ENCODE measurements at places on chromosomes 1 and 21.

DNA sequence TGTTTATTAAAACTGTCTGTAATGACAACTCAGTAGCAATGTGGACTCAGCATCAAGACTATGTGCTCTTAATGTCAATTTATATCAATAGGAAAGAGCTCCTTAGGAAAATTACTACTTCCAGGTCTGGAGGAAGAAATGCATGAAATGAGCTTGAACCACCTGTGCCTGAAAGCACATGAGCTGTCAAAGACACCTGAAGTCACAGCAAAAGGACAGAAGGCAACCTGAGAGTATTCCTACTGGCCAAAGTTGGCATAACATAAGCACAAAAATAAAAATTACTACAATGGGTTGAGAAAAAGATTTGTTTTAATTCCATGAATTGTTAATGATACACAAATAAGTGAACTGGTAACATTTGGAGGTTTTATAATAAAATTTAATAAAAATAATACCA lies 13.4 kb upstream of the KRTAP7-1 start:
- no peak for DNase-seq

GRCh38 chr1:225428068-225428880 lies 436 bp upstream of the LBR start:
- DNase-seq: peak; percentile 98

- peak; percentile 86 for DNase-seq
These were observed 17.6 kb upstream of the ALX3 start for GRCh38 chr1:110087812-110088738.

- no peak for DNase-seq
These were observed 189.3 kb downstream of the SLC35F3 start for GRCh38 chr1:234093741-234094140.

DNA sequence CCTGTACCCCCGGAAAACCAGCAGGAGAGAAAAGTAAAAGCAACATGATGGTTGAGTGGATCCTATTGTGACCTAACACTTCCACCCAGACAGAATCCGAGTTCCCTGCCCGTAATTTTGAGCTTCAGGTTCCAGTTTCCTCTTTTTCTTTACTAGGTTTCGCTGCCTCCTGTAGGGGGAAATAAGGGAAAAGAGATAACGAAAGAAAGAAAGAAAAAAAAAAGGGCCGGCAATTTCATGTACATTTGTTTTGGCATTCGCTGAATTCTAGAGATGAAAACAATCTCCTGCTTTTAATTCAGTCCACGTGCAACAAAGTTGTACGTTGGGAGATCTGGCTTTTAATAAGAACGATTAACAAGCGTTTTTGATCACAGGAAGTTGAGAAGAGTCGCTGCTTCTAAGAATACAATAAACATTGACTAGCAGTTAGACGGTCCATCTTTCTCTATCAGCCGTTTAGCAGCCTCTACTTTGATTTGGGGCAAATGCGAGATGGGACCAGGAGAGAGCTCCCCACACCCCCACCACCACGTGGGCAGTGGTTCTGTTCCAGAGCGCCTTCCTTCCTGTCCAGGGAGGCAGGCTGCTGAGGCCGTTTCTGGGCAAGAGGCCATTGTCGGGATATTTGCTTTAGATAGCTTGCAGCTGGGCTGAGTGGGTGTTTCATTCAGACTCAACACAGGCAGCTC lies 155.9 kb upstream of the RUNX1 start:
- DNase-seq: peak; percentile 17

DNA sequence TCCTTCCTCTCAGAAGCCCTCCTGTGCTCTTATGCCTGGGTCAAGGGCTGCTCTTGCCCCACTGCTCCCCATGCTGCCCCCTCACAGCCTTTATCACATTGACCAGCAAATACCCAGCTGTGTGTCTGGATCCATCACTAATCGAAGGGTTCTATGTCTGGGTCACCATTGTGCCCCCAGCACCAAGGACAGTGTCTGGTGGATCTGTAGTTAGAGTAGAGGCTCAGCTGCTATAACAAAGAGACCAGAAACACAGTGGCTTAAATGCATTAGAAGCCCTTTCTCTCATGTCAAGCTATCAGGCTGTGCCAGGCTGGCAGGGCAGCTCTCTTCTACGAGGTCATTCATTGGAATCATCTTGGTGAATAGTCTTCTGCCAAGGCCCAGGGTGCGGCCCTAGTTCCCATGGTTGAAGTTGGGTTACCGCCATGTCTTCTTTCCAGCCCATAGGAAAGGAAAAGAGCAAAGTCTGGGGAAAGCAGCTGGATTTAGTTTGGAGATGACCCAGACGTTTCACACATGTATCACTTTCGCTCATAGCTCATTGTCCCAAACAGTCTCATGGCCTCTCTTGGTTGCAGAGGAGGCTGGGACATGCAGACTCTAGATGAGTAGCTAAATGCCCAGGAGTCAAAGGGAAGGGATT lies 32.2 kb downstream of the STUM start:
- no peak for DNase-seq

GRCh38 chr1:151831605-151832004 lies at the start of gene RORC:
Gene RORC, minus strand, starts transcription at chr1:151831802. Its CDS starts 38 bp downstream, at chr1:151831764.
- DNase-seq: no peak

GRCh38 chr1:81799939-81800694 lies 617 bp upstream of the ADGRL2 start:
- peak; percentile 58 for DNase-seq

GRCh38 chr1:237396426-237396825 lies 354.4 kb downstream of the RYR2 start:
- no peak for DNase-seq

DNA sequence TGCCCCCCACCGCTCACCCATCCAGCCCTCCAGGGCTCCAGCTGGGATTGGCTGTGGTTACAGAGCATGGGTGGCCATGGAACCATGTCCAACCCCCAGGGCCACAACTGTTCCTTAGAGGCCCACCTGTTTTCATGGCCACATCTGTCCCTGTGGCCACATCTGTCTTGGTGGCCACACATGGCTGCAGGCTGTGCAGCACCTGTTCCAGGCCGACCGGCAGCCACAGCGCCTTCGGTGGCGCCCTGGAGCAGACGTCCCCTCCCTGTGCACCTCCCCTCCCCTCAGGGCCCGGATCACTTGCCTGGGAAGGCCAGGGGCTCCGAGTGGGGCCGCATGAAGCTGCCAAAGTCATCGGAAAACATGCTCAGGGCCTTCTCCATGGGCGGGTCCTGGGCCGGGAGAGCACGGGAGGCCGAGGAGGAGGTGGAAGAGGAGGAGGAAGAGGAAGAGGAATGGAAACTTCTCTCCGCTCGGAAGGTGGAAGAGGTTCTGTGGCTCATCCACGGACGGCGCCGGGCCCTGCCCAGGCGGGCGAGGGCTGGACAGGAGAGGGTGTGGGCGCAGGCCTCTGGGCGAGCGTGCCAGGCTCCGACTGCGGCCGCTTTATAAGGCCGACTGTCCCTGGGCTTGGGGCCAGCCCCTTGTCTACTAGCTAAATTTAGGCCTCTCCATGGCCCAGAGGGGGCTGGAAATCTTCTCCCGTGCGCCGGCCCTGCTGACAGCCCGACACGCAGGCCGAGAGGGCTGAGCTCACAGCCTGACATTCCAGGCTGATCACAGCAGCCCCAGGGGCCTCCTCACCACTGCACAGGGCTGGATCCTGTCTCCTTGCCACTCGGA lies at the start of gene HSPB7:
Gene HSPB7 (minus strand): TSS at position 583 of the 843 bp plus-strand sequence. CDS start 80 bp downstream, at position 503.
- DNase-seq: no peak

DNA sequence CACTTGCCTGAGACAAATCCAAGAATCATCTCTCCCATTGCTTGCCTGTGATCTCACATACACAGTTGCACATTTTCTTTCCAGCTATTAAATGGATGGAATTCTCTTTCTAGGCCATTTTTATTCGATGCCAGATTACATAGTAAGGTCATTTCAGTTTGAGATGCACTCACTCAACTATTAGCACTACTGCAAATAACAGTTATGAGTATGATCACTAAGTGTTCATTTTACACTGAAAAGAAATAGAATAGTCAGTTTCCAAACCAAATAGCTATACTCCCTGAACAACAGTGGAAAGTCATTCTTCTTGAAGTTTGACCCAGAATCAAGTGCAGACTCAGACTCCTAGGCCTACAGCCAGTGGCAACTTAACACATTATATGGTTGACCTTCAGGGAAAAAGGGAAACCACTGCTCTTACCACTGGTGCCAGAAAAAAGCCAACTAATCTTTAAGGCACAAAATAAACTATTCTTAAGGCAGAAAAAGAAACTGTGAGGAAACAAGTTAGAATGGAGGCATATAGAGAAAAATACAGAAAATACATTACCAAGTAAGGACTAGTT lies 31.5 kb downstream of the WNT2B start:
- DNase-seq: no peak

DNA sequence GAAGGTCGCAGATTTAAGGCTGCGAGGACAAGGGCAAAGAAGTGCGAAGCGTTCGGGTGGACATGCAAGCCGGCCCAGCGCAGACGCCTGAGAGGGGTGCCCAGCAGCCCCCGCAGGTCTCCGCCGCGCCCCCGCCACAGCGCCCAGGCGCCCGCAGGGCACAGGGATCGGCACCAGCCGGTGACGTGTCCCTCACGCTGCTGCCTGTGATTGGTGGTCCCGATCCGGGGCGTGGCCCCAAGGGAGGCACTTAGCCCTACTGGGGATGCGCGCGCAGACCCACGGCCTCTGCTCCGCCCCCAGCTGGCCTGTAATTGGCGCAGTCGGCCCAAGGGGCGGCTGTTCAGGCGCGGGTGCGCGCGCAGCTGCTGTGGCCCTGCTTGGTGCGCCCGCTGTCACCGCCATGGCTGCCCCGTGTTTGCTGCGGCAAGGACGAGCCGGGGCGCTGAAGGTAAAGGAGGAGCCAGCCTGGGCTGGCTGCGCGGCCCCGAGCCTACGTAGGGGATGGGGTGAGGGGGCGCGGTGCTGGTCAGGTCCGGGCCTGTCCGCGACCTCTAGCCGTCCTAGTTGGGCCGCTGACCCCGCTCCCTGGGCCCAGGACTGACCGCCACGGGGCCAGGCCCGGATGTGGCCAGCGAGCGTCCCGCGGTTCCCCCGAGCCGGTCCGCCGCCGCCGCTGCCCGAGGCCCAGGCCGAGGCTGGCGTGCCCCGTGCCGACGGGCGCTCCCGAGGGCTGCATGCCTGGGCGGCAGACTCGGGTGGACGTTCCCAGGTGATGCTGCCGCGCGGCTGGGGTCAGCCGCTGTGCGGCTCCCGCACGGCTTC lies at the start of gene NDUFV3:
Gene NDUFV3 (plus strand): TSS at position 379 of the 825 bp plus-strand sequence. CDS start 25 bp downstream, at position 404.
- DNase-seq: peak; percentile 96

- no peak for DNase-seq
These were observed 16.9 kb upstream of the KRTAP19-5 start for GRCh38 chr21:30518876-30519275.

DNA sequence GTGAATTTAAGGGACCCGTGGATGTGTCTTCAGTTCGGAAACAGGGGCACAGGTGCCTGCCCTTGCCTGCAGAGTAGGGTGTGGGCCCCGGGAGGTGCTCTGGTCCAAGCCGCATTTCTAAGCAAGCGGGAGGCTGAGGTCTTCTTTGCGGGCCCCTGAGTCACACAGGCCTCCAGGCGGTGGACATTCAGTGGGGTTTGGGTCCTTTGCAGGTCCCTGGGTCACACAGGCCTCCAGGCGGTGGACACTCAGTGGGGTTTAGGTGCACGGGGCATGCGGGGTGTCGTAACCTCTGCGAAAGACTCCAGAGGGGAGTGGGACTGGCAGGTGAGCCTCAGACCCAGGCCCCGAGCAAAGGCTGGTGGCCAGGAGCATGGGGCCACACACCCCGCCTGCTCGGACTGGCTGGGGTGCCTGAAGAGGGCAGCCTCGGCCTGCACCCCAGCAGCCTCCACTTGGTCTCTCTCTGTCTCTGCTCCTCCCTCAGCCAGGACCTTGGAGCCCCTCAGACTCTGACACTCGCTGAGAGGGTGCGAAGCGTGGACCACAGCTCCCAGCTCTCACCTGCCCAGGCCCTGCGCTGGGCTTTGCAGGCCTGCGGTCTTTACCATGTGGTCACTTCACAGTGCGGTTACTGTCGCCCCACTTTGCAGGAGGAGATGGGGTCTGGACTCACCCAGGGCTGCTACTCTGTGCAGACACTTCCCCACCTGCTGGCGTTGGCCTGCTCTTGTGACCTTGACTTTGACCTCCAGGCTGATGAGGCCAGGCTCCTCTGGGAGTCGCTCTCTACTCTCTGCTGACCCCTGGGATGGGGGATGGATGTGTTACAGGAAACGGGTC lies 6.0 kb upstream of the AGPAT3 start:
- DNase-seq: no peak

DNA sequence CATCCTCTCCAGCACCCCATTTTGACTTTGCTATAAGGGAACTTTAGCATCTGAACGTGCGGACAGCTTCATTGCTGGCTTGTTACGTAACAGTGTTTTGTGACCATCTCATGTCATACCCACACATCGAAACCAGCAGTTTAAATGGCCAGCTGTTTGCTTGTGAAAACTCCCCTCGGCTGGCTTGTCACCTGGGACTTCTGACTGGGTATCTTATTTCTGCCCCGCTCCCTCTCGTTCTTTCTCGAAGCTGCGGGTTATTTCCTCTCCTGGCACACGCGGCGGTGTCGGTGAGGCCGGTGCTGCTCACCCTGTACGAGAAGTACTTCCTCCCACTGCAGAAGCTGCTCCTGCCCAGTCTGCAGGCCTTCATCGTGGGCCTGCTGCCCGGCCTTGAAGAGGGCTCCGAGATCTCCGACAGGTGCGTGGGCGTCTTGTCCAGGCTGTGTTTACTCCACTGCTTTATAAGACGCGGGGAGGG lies 43.5 kb downstream of the DOP1B start:
- DNase-seq: no peak

DNA sequence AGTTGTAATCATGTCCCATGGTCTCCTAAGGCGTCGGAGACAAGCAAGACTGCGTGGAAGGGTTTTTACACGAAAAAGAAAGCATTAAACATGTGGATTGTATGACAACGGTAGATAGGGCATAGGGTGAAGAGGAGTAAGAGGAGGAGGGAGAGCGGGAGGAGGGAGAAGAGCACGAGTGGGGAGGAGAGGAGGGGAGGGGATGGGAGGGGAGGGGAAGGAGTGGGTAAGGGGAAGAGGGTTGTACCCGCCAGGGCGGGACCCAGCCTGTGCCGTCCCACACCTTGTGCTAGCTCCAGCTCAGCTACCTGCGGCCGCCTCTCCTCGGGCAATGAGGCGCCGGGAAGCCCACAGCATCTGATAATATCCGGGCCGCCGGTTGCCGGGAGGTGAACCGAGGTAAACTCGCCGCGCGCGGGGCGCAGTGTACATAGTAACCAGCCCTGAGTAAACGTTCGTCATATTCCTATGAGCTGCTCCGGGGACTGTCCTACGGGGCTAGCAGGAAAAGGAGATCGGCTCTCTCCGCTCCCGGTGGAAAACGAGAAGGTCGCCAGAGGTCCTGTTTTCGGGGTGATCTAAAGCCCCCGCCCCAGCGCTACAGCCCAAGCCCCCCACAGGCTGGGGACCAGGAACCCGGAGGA lies 449 bp upstream of the RCAN3 start:
- peak; percentile 64 for DNase-seq

GRCh38 chr21:42512346-42513034 lies 1.2 kb upstream of the SLC37A1 start:
- no peak for DNase-seq

GRCh38 chr1:223210788-223211120 lies 67.7 kb upstream of the TLR5 start:
- DNase-seq: no peak

- no peak for DNase-seq
These were observed 3.6 kb upstream of the ZNF697 start for GRCh38 chr1:119651641-119652040.

- no peak for DNase-seq
These were observed 32.7 kb downstream of the RHBG start for GRCh38 chr1:156401681-156402081.

GRCh38 chr1:222095606-222096475 lies 354.0 kb upstream of the DUSP10 start:
- peak; percentile 62 for DNase-seq

GRCh38 chr1:244788493-244789275 lies 46.8 kb upstream of the COX20 start:
- no peak for DNase-seq

- DNase-seq: no peak
These were observed 132.1 kb downstream of the ETS2 start for GRCh38 chr21:38937844-38938243.
